ENCODE measurements at places on chromosomes 12 and 14. TPM values are rescaled to one million over a fixed set of nuclear protein-coding genes. Genes with fewer than 3 reads are reported as not detected.

GPR84 gene
- 0.16 TPM for total RNA-seq

PRR13 gene
- total RNA-seq = 5.9 TPM

DTX1 gene
- total RNA-seq = 16.2 TPM

KRT75 gene
- total RNA-seq = not detected

RAD9B gene
- total RNA-seq = 0.94 TPM

RPGRIP1 gene
- 0.16 TPM for total RNA-seq

KRT72 gene
- total RNA-seq = not detected

TAS2R42 gene
- total RNA-seq = not detected

POLR3B gene
- total RNA-seq = 12.6 TPM

DNA sequence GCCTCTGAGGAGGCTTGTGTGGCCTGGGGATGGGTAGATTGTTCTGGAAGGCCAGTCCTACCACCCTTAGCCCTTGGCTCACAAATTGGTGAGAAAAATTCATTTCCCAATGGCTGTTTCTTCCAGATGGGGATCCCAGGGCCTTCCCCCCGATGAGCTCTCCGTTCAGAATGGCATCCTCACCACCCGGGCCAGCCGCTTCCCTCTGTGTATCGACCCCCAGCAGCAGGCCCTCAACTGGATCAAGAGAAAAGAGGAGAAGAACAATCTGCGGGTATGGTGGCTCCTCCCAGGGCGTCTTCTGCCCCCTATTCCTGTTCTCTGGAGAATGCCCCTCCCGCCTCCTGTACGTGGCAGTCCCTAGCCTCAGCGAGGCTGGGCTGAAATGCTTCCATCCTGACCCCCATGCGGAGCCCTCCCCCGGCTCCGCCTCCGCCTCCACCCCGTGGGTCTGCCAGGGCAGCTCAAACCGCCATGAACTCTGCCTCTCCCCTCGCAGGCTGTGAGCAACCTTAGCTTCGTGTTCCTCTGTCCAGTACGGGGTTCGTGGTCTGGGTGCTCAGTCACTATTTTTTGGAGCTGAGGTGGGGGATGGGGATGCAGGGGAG, 57.8 kb downstream of the CCDC92 start:
- no peak for DNase-seq

GRCh38 chr12:32161058-32161457, 54.4 kb downstream of the BICD1 start:
- DNase-seq = no peak

- DNase-seq = no peak
These were observed 19.3 kb downstream of the CHD8 start for GRCh38 chr14:21436567-21437062.

DNA sequence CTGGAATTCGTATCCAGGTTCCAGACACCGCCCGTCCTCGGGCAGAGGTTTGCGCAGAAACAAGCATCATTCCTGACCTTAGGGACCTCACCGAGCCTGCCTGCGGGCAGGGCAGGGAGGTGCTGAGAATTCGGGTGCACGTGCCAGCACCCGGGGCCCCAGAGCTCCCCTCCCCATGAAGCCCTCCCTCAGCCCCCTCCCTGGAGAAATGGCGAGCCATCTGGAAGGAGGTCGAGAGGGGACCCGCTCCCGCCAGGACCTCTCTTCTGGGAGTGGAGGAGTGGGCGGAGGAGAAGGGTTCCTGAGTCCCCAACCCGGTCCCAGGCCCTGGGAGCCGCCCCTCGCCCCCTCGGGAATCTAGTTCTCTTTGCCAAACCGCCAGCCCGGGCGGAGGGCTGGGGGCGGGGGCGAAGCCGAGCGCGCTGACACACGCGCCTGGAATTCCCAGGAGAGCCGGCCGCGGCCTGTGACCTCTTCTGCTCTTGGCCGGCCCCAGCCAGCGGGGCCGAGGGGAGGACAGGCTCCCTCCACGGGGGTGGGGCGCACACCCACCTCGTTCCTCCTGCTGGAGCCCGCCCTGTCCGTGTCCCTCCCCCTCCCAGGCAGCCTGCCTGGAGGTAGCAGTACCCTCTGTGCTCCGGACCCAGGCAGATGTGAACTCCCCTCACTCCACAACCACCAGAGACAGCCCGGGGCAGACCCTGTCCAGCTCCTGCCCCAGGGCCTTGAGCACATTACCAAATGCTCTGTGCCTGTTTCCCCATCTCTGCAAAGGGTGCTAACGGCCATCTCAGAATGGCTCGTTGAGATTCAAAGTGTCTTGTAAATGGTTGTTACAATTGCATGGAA, 23.0 kb upstream of the GPR132 start:
- no peak for DNase-seq

- no peak for DNase-seq
These were observed 204.0 kb upstream of the PRKD1 start for GRCh38 chr14:30131581-30132097.

DNA sequence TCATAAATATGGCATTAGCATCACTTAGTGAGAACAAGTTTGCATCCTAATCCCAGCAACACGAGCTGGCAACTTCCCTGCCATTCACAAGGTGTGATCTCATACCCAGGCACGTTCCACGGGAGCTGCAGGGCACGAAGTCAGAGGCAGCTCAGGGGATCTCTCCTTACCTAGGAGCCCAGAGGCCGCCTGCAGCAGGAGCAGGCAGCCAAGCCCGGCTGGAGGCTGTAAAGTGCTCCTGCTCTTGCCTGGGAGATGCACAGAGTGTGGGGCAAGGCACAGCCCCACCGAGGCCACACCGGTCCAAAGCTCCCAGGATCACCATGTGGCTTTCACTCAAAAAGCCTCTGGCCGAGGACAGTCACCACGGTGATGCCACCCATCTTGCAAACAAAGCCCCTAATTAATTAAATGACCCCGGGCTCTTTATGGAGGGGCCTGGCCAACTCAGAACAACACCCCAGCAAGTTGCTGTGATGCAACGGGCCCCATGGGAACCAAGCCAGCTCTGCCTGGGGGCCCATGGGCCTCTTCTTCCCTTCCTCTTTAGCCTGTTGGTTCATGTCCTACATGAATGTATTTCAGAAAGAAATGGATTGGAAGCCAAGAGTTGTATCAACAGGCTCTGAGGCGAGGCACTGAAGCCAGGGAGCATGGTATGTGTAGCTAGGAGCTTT, 26.5 kb downstream of the NUAK1 start:
- no peak for DNase-seq

DNA sequence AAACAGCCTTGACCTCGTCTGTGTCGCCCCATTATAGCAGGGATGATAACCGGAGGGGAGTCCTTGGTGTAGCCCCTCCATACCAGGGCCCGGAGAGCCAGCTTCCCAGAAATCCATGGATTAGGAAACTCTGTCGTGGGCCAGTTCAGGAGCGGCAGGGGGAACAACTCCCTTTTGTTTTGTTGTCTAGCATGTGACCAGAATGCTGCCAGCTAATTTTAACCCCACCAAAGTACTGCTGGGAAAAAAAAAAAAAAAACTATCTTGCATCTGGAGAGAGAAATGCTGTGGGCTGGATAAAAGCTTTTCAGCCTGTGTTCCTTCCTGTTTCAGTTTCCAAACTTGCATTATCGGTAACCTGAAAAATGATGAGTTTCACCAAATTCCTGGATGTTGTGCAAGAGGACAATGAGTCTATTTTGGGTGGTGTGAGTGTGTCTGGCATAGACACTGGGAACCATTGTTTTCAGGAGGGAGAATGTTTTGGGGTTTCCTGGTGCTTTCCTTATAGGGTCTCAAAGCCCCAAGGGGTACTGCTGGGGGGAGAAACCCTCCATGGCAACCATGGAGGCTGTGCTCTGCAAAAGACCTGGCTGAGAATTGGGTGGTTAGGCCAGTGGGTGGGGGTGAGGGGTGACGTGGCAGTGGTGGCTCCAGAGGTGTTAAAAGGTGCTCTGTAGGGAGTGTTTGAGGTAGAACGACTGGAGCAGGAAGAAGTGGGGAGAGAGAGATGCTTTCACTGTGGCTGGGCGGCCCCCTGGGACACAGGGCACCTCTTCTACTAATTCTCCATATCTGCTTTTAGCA, 14.9 kb upstream of the IRF2BPL start:
- peak; percentile 30 for DNase-seq

- no peak for DNase-seq
These were observed 64.6 kb downstream of the BICD1 start for GRCh38 chr12:32171211-32171610.

DNA sequence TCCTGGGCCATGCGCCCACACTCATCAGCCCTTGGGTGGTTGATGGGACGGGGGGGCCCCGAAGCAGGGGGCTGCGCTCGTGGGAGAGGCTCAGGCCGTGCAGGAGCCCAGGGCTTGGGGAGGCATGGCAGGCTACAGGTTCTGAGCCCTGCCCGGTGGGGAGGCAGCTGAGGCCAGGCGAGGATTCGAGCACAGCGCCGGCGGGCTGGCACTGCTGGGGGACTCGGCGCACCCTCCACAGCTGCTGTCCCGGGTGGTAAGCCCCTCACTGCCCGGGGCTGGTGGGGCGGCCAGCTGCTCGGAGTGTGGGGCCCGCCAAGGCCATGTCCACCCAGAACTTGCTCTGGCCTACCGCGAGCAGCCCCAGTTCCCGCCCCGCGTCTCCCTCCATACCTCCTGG, 295.8 kb upstream of the SEL1L start:
- no peak for DNase-seq

GRCh38 chr12:25376407-25376806, 125.7 kb upstream of the KRAS start:
- DNase-seq = no peak

DNA sequence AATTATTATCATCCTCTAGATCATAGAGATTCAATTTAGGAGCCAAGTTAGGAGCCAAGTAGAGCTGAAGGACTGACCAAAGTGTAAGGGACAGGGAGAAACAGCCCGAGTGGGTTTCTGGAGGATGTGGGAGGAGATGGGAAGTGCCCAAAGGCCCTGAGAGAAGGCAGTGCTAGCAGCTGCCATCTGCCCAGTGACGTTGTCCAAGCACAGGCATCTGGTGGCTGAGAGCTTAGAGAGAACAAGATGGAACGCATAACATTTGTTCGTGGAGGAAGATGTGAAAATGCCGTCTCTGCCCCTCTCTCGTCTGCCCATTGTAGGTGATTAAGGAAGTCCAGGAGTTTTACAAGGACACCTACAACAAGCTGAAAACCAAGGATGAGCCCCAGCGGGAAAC, 34.7 kb downstream of the CD9 start:
- DNase-seq = no peak

DNA sequence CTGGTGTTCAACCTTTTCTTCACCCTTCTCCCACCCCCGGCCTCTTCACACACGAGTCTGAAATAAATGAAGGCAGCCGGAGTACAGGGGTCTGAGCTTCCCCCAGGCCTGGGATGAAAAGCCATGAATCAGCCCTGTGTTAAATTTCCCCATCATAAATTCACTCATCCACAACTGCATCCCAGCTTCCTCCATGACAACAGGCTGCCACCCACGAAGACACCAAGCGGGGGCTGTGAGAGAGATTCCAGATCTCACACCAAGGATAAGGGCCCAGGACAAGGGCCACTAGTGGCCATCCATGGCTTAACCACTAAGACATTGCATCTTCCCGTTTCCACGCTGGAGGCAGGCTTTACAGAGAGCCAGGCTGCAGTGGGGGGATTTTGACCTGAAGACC, 93.9 kb upstream of the NCOR2 start:
- DNase-seq = no peak

DNA sequence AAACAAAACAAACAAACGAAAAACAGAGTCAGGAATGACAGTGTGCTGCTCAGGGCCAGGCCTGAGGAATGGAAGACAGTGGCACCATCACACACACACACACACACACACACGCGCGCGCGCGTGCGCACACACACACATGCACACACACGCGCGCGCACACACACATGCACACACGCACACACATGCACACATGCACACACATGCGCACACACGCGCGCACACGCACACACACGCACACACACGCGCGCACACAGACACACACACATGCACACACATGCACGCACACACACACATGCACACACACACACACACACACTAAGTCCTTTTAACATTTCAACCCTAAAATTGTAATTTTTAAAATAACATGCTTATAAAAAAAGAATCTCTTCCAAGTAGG, 13.2 kb upstream of the MARK3 start:
- no peak for DNase-seq

DNA sequence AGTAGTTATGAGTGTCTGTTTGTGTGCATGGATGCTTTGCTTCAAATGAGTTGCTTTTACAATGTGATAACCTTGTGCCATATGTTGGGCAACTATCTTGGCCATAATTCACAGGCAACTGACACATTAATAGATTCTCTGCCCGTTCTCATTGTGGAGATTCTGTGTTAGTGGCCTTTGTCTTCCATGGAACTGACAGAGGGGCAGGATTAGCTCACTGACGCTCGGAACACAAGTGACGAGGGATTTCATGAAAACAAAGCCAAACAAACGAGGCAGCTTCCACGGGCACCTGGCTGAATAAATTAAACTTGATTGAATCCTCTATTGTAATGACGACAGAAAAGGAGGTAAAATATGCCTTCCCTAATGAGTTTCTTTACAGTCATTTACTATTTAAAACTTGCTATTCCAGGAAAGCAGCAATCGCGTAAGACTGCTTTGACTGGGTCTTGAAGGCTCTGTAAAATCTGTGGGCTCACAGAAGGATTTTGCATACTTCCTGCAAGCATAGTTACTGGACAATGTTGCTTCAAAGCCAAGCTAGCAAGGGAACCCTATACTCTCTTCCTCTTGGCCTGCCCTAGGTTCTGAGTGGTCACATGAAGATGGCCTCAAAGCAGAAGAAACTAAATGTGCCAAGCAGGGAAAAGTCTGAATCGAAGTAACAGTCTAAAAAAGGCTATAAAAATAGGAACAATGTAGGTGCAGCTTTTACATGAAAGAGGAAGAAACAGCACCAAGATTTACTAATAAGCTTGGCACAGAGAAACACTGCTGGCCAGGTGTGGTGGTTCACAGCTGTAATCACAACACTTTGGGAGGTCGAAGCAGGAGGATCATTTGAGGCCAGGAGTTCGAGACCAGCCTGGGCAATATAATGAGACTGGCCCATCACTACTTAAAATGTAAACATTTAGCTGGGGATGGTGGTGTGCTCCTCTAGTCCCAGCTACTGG, 28.1 kb upstream of the SINHCAF start:
- DNase-seq = no peak

DNA sequence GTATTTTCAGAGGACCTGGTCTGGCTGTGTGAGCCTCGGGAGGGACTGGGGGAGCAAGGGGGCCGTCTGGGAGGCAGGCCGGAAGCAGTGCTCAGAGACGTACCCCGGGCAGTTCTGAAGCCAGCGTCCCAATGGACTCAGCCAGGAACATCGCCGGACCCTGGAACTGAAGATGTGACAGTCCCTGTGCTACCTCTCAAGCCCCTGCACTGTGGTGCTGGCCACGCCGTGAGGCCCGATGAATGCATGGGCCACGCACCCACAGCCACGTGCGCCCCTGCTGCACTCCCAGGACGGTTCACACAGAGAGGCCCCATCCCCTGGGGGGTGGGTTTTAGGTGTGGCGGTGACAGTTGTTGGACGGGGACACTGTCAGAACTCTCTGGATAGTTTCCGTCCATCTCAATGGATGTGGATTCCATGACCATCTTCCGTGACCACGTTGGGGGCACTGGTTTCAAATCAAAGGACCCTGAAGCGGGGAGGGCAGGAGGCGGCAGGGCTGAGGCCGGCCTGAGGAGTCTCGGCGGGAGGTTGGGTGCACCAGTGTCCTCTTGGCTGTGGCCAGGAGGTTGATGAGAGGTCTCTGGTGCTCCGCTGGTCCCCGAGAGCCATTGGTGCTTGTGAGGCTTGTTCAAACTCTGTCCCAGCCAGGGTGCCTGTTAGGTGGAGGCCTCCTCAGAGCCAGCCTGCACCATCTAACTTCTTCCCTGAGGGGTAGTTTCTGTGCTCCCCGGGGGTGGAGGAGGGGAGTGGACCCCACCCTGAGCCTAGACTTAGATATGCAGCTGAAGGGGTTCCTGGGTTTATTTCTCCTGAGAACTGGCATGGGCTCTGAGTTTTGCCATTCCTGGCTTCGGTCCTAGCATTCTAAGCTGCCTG, 36.3 kb upstream of the TSPAN9 start:
- DNase-seq = no peak
